ENCODE measurements at places on chromosomes 5 and 9.

DNA sequence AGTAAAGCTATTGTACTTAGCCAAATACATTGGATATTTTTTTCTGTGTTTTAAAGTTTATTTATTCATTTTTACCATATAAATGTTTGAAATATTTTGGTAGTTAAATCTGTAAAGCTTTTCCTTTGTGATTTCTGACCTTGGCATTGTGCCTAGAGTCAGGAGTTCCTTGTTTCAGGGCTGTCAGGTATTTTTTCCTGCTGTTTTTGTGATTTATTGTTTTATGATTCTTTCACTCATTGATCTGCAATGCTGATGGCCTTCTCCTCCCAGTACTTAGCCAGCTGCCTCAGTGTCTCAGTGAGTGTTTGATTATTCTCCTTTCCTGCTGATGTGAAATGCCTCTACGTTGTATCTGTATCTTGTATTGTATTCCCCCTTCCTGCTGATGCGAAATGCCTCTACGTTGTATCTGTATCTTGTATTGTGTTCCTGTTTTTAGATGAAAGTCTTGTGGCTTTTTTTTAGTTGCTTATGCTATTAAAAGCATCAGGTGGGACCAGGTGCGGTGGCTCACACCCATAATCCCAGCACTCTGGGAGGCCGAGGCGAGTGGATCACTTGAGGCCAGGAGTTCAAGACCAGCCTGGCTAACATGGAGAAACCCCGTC lies 61.0 kb downstream of the EHMT1 start:
- DNase-seq = no peak

- no peak for DNase-seq
Measured at GRCh38 chr9:2630158-2630557, 8.6 kb downstream of the VLDLR start.

DNA sequence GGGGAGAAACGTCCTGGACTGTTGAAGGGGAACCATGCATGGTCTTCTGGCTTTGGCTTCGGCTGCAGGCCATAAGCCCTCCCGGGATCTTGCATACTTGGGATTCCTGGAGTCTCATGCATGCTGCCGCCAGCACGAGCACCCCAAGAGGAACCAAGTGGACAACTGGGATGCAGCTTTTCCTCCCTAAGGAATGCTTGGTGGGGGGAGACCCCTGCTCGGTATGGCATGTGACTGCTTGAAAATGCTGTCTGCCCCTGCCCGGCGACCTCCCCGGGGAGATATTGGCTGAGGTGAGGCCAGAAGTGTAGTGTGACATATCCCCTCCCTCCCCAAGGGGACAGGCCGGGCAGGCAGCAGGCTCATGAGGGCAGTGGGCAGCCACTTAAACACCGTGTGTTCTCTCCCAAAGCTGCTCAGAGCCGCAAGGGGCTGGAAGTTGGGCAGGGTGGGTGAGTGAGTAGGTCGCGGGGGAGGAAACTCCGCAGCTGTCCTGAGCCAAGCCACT lies 15.7 kb downstream of the TMEM171 start:
- DNase-seq = no peak

- DNase-seq = no peak
Measured at GRCh38 chr5:107296572-107296971, 374.2 kb downstream of the EFNA5 start.

GRCh38 chr9:119588874-119589744 lies 219.9 kb upstream of the BRINP1 start:
- no peak for DNase-seq

Data from T-helper 17 cell (primary cell).